ENCODE measurements at places on chromosomes 5 and 9.

GRCh38 chr5:107300721-107301327, 369.9 kb downstream of the EFNA5 start:
- no peak for DNase-seq

GRCh38 chr9:116792271-116792670, 105.2 kb downstream of the TRIM32 start:
- no peak for DNase-seq

DNA sequence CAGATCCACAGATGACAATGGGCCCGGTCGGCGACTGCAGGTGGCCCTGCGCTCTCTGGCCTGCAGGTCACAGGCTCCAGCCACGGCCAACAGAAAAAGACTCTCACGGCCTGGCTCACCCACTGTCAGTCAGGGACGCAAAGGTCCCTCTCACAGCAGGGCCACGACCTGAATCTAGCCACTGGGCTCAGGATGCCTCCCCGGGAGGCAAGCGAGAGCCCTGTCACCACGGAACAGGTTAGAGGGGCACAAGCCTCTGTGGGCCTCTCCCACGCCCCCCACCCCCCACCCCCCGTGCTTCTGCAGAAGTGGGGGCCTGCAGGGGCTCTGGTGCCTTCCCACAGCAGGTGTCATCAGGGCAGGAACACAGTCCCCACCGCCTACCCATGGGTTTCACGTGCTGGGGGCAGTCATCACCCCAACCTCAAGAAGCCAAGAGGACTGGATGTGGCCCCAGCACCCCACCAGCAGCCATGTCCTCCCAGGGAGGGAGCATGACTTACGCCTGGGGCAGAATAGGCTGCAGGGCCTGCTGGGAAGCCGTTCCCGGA, 17.3 kb upstream of the EGFL7 start:
- DNase-seq, result no peak

DNA sequence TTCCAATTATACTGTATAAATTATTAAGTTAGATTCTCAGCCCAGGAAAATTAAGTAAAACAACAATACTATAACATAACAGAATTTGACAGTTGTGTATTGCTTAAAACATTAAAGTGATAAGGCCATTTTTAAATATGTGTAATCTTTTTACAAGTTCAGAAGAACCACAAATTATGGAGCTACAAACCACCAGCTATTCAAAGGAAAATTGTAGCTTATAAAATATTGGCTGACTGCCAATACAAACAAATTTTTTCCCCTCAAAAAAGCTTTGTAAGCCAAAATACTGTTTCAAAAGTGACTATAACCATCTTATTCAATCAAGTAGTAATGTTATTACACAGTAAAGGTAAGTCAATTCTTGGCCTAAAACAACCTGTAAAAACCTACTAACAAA, 21.9 kb downstream of the STRBP start:
- peak; percentile 6 for DNase-seq

GRCh38 chr9:107478805-107479204, 10.8 kb downstream of the KLF4 start:
- no peak for DNase-seq

- no peak for DNase-seq
Observed at GRCh38 chr9:137380606-137381005, 42.4 kb downstream of the EXD3 start.

DNA sequence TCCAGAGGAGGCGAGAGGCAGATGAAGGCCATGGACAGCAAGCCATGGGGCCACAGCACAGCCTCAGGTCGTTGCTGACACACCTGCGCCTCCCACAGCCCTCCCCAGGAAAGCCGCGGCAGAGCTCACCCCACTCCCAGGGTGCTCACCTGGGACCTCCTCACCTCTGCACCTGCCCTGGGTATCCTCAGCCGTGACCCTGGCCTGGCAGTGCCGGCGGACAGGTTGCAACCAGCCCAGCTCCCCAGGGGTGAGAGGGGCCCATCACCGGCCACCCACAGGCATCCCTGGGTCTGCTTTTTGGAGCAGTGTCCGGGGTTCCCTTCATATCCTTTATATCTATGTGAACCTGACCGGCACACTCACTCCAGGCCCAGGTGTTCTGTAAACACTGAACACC, 30.4 kb upstream of the FCN1 start:
- no peak for DNase-seq

DNA sequence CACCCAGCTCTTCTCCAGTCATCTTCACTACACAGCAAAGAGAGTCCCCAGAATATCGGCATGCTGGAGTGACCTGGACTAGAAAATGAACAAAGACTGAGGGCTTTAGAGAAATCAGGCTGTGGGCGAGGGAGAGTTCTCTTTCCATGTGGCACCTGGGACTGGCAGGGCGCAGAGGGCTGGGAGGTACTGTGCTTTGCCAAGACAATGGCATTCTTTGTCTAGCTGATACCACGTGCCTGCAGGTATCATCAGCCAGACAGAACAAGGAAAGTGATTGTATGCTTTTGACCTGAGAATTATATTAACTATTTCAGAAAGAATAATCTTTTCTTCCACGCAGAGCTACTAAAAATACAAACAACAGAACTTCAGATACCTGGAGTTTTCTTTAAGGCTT, 30.5 kb downstream of the DDX31 start:
- no peak for DNase-seq

DNA sequence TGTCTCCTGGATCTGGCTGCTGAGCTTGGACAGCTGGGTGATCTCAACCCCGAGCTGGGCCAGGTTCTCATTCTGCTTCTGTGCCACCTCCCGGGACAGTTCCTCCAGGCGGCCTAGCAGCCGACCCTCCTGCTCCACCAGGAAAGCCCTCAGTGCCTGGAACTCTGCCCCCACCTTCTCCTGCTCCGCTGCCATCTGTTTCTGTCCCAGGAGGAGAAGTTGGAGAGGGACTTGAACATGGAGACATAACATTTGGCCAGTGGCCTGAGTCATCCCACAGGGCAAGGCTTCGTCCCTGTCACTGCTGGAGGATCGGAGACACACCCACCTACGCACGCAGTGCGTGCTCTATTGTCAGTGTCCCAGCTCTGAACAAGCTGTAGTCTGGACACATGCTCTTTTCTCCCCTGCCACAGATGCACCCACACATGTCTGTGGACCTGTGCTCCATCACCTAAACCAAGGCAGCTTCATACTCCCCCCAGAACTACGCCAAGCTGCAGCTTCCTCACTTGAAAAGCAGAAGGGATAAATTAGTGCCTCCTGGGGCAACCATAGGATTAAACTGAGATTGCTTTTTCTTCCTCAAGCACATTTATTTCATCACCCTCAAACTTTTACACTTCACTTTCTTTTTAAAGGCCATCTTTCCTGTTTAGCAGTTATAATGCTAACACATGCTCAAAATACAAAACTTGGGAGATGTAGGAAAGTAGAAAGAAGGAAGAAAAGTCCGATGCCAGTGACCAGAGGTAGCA, 4.9 kb downstream of the TRIM7 start:
- no peak for DNase-seq

GRCh38 chr5:132470010-132470392, 20.6 kb downstream of the IRF1 start:
- no peak for DNase-seq
